ENCODE measurements at places on chromosomes 3 and 15.

- no peaks in the 10 kb centered on the region for H3K4me1 ChIP-seq
- no peak for DNase-seq
- no peaks in the 10 kb centered on the region for H3K36me3 ChIP-seq
- H3K27me3 ChIP-seq, result no peaks in the 10 kb centered on the region
Observed at GRCh38 chr3:145144361-145144760, 1016.6 kb downstream of the PLOD2 start.

GRCh38 chr15:38861108-38861507 is 296.5 kb upstream of the RASGRP1 start:
- H3K4me1 ChIP-seq, result peaks cover 5% of the 10 kb centered on the region
- no peaks in the 10 kb centered on the region for H3K27me3 ChIP-seq
- no peak overlapping the region for H3K27ac ChIP-seq

GRCh38 chr3:20074226-20075063 is 34.2 kb downstream of the KAT2B start:
- no peaks in the 10 kb centered on the region for H3K27me3 ChIP-seq
- DNase-seq, result no peak
- no peak overlapping the region for H3K4me3 ChIP-seq
- peaks cover 20% of the 10 kb centered on the region for H3K4me1 ChIP-seq
- H3K27ac ChIP-seq, result peak overlapping the region; percentile 53

DNA sequence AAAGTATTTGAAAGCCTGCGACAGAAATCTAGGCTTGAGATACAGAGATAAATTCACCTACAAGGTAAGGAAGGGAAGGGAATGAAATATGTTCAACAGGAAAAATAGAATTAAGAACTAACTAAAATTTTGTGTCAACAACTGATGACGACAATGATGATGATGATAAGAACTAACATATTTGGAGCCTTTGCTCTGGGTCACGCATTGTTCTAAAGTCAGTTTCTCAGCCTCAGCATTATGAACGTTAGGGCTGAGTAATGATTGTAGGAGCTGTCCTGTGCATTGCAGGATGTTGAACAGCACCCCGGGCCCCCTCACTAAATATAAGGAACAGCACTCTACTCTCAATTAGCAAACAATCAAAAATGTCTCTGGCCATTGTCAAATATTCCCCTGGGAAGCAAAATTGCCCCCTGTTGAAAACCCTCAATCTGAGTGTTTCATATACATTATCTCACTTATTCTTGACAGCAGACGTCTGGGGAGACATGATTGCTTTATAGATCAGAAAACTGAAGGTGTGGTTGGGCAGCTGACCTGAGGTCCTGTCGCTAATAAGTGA is 88.5 kb downstream of the ERC2 start:
- H3K4me3 ChIP-seq, result no peak overlapping the region
- no peak overlapping the region for H3K27ac ChIP-seq
- H3K36me3 ChIP-seq, result no peaks in the 10 kb centered on the region
- peaks cover 8% of the 10 kb centered on the region for H3K27me3 ChIP-seq
- no peak for DNase-seq

GRCh38 chr15:42282926-42283325 is 9.7 kb upstream of the TMEM87A start:
- H3K36me3 ChIP-seq, result no peaks in the 10 kb centered on the region
- H3K4me1 ChIP-seq, result no peaks in the 10 kb centered on the region
- no peaks in the 10 kb centered on the region for H3K27me3 ChIP-seq
- DNase-seq, result no peak

- no peaks in the 10 kb centered on the region for H3K36me3 ChIP-seq
- no peaks in the 10 kb centered on the region for H3K4me1 ChIP-seq
- DNase-seq, result no peak
- H3K27me3 ChIP-seq, result peaks cover 3% of the 10 kb centered on the region
Observed at GRCh38 chr15:70856884-70857561, 3.1 kb upstream of the LARP6 start.

- H3K27ac ChIP-seq, result no peak overlapping the region
- no peak for DNase-seq
- no peak overlapping the region for H3K4me3 ChIP-seq
- no peaks in the 10 kb centered on the region for H3K36me3 ChIP-seq
- no peaks in the 10 kb centered on the region for H3K27me3 ChIP-seq
- peaks cover 13% of the 10 kb centered on the region for H3K4me1 ChIP-seq
Observed at GRCh38 chr3:18238332-18238731, 186.8 kb downstream of the SATB1 start.

DNA sequence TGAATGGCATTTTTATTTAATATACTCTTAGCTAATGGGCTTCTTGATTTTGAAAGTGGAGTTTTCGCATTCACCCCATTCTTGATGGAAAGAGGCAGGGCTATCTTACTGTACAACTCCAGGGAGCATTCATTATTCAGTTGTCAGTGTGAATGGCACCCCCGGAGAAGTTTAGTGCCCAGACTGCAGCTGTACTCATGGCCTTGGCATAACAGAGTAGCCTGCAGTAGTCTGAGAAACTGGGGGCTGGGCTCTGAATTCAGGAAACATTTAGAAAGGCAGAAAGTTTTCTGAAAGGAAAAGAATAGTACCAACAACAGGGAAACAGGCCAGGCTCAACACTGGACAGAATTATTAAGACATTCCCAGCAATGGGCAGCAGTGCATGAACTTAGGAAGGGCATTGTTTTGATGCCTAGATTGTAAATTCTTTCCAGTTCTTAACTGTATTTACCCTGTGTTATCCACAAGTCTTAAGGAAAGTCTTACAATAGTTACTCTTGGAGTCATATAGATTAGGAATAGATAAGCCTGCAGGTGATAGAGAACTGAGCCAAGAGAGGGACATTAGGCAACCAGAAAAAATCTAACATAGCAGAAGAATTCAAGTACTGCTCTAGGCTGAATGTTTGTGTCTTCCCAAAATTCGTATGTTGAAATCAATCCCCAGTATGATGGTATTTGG is 44.4 kb downstream of the TIPARP start:
- H3K36me3 ChIP-seq, result no peaks in the 10 kb centered on the region
- no peaks in the 10 kb centered on the region for H3K27me3 ChIP-seq
- H3K27ac ChIP-seq, result no peak overlapping the region
- DNase-seq, result no peak
- no peaks in the 10 kb centered on the region for H3K4me1 ChIP-seq

- no peak for DNase-seq
- H3K27me3 ChIP-seq, result no peaks in the 10 kb centered on the region
- H3K4me3 ChIP-seq, result no peak overlapping the region
- no peaks in the 10 kb centered on the region for H3K36me3 ChIP-seq
- H3K27ac ChIP-seq, result no peak overlapping the region
Observed at GRCh38 chr3:170811515-170811914, 58.5 kb downstream of the RPL22L1 start.

GRCh38 chr3:195811756-195812155 is at the start of gene MUC4:
MUC4 (minus strand) TSS chr3:195811929; CDS start chr3:195811817, 112 bp downstream.
- no peak within 1 kb of the TSS for H3K27ac ChIP-seq
- no peaks in the 10 kb centered on the region for H3K36me3 ChIP-seq
- peak within 1 kb of the TSS; percentile 28 for H3K4me3 ChIP-seq
- no peaks in the 10 kb centered on the region for H3K4me1 ChIP-seq
- no peak for DNase-seq

DNA sequence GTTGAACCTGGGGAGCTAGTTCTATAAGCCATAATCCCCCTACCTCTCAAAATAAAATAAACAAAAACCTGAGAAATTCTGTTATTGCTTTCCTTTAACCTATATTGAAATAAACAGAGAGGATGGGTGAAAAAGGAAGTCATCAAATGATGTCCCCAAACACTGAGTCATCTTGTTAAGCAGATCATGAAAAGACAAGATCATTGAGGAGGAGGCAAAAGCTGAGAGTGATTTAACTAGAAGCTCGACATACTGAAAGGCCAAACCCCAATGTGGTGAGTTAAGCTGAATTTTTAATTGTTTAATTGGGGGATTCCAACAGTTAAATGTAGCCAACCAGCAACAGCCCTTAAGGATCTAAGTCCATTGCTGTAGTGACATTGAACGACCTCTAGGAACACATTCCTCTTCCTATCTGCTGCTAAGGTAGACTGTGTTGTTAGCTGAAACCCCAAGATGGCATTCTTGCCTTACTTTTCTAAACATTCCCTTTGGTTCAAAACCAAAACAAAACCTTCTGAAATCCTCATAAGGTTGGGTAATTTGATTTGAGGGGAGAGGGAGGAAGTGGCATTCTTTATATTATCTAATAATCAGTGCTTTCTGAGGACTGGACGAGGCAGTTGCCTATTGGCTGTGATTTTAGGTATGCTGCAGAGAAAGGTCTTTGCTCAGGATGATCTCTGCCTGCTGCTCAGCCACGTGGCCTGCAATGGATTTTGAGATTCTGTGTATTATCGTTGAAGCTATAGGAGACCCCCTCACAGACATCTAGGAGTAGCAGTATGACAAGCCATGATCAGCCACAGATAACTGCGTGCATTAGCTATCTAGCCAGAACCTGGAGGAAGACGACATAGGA is 62.7 kb upstream of the BNIP2 start:
- no peak for DNase-seq
- H3K36me3 ChIP-seq, result no peaks in the 10 kb centered on the region
- H3K4me1 ChIP-seq, result no peaks in the 10 kb centered on the region
- H3K4me3 ChIP-seq, result no peak overlapping the region

- DNase-seq, result no peak
- no peak overlapping the region for H3K27ac ChIP-seq
- no peaks in the 10 kb centered on the region for H3K27me3 ChIP-seq
Observed at GRCh38 chr3:27500035-27500434, 15.9 kb upstream of the SLC4A7 start.

GRCh38 chr3:141044695-141045641 is 6.2 kb upstream of the SPSB4 start:
- H3K4me3 ChIP-seq, result no peak overlapping the region
- H3K4me1 ChIP-seq, result no peaks in the 10 kb centered on the region
- no peaks in the 10 kb centered on the region for H3K36me3 ChIP-seq
- no peak for DNase-seq
- no peak overlapping the region for H3K27ac ChIP-seq
- peaks cover 57% of the 10 kb centered on the region for H3K27me3 ChIP-seq

GRCh38 chr3:106877627-106878026 is 499.6 kb upstream of the CCDC54 start:
- no peaks in the 10 kb centered on the region for H3K4me1 ChIP-seq
- no peak overlapping the region for H3K27ac ChIP-seq
- no peak overlapping the region for H3K4me3 ChIP-seq
- no peaks in the 10 kb centered on the region for H3K36me3 ChIP-seq
- DNase-seq, result no peak

DNA sequence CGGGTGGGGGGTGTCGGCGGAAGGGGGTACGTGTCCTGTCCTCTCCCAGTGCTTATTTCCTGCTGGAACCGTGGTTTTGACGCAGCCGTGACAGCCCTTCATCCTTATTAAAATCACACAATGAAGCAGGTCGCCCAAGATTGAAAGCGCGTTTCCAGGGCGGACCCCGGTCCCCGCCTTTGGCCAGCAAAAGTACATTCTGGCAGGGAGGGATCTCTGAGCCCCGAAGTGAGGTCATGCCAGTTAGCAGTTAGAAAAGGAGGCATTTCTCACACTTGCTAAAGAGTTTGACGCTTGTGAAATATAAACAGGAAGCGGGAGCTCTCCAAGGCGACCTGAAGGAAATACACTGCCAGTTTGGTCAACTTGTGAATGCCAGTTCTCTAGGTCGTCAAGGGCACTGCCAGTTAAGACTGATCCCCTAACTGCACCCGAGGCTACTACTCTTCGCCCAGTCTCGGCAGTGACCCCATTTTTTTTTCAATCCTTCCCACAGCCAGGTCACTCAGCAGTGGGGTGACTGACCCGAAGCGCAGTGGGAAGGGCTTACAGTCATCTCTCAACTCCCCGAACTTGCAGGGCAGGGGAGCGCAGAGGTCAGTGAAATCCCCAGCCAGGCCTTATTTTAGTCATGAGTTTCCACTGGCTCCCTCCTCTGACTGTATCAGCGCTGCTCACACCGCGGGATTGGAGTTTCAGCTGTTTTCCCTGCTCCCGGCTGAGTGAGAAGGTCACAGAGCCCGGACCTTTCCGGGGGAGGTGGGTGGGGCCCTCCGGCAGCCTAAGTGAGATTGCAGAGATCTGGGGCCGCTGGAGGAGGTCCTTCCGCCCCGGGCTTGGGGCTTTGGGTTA is 2.0 kb upstream of the BHLHE40 start:
- no peak for DNase-seq
- peaks cover 6% of the 10 kb centered on the region for H3K36me3 ChIP-seq
- peaks cover 18% of the 10 kb centered on the region for H3K4me1 ChIP-seq

- no peak for DNase-seq
- no peaks in the 10 kb centered on the region for H3K27me3 ChIP-seq
- H3K4me3 ChIP-seq, result no peak overlapping the region
- H3K4me1 ChIP-seq, result no peaks in the 10 kb centered on the region
- H3K36me3 ChIP-seq, result no peaks in the 10 kb centered on the region
- no peak overlapping the region for H3K27ac ChIP-seq
Observed at GRCh38 chr15:73851689-73852088, 21.7 kb upstream of the TBC1D21 start.

DNA sequence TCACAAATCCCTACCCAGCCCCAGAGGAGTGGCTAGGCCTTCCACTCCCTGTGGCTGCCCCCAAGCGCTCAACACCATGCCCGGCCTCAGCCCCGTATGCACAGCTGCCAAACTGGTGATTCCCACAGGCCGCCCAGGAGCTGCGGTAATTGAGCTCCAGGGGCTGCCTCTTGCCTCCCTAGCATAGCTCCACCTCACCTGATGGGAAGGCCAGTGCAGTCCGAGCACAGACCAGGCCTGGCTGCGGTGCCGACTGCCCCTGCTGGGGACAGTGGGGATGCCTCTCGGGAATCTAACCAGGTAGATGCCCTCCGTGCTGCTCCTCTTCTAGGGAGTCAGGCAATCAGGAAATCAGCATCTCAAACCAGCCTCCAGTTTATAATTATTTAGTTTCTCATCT is 25.9 kb downstream of the SCN5A start:
- H3K27me3 ChIP-seq, result no peaks in the 10 kb centered on the region
- no peak overlapping the region for H3K27ac ChIP-seq
- H3K36me3 ChIP-seq, result no peaks in the 10 kb centered on the region
- DNase-seq, result no peak
- no peak overlapping the region for H3K4me3 ChIP-seq

DNA sequence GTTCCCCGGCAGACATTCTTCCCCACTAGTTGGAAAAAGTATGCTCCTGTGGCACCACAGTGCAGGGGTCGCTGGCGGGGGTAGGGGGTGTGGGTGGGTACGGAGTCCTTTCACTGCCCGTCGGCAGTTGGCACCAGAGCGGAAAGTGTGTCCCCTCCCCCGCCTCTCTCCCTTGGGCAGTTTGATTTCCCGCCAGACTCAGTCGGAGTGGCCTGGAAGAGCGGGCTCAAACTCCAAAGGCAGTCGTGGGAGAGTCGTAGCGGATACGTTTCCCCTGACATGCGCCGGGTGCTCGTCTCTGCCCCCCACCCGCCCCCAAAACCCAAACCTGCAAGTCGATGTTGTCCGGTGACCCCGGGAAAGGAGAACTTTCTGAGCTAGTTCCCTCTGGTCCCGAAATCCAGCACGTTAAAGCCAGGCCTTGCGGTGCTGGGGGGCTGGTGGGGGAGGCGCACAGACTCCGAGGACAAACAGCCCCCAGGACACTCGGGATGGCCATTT is 4.4 kb upstream of the FOXB1 start:
- H3K27me3 ChIP-seq, result peaks cover 100% of the 10 kb centered on the region
- H3K27ac ChIP-seq, result no peak overlapping the region
- peaks cover 45% of the 10 kb centered on the region for H3K4me1 ChIP-seq
- H3K4me3 ChIP-seq, result no peak overlapping the region
- DNase-seq, result no peak
